Mucosa of gallbladder (tissue), 1 donor: ENCODE measurements at places on chromosomes 1 and 21. TPM values are rescaled to one million over a fixed set of nuclear protein-coding genes. Genes with fewer than 3 reads are reported as not detected.

GRCh38 chr1:98696077-98696476 lies 34.6 kb downstream of the SNX7 start:
- no peak for DNase-seq

DNA sequence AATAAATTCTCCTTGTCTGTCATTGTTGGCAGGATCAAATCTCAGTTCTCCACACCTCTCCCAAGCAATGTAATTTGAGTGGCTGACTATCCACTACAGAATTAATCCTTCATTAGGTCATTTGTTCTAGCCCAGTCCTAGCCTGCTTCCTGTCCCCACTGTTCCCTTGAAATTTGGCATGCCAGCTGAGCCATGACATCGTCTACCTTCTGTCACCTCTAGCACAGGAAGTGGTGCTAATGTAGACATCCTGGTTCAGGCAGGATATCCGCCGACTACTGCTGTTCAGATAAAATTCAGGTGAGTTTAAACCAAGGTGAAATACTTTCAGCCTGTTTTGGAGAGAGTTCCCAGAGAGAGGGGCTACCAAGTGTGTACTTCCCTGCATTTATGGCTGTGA lies 5.9 kb downstream of the CHRM3 start:
- DNase-seq, result no peak

GRCh38 chr21:32411350-32412161 lies 950 bp upstream of the EVA1C start:
- peak; percentile 90 for DNase-seq

The HCN3 gene
- total RNA-seq, result 8.7 TPM

DNA sequence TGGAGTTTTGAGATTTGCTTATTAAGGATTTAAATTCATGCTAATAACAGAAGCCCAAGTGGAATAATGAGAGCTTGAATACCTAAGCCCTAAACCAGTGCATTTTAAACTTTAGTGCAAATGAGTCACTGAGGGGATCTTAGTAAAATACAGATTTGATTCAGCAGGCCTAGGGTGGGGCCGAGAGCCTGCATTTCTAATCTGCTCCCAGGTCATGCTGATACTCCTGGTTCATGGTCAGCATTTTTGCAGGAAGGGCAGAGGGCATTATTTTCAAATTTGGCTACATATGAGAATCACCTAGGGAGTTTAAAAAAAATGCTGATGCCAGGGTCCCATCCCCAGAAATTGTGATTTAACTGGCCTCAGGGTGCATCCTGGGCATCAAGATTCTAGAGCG lies 39.3 kb downstream of the DNTTIP2 start:
- DNase-seq, result no peak

The SMCP gene
- total RNA-seq, result not detected

DNA sequence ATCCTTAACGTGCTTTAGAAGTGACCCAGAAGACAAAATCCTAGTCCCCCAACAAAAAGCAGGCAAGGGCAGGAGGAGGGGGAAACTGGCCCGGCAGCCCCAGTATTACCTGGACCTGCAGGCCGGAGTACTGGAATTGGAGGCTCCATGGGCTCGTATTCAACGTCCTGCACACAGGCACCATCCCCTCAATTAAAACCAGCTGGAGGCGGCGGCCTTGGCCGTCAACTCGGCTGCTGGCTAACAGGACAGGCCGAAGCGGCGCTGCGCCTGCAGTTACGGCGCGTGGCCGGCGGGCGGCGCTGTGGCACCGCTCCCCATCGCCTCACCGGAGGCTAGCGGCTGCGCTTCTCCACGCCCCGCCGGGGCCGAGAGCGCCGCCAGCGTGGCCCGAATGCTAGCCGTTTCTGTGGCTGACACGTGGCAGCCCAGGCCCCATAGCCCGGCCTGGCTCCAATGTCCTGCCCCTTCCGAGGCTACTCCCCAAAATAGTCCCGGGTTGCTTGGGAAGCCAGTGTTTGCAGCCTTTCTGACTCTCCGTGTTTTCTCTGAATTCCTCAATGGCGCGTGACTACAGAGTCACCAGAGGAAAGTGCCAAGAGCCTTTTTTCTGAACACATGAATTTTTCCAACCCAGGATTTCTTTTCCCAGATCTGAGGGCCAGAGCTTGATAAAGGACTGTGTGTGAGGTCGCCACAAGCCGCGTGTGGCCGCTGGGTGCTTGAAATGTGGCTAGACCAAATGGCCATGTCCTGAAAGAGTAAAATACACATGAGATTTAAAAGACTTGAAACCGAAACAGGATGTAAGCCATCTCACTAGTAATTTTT lies 82.5 kb downstream of the HHIPL2 start:
- DNase-seq, result peak; percentile 90

GRCh38 chr1:92901126-92901525 lies 60.1 kb downstream of the DIPK1A start:
- DNase-seq, result no peak

GRCh38 chr1:187999973-188000372 lies 1171.2 kb downstream of the PLA2G4A start:
- DNase-seq, result no peak

The ITLN2 gene
- total RNA-seq, result not detected

- DNase-seq, result peak; percentile 26
These were observed 558 bp upstream of the BTG3 start for GRCh38 chr21:17613242-17613676.

DNA sequence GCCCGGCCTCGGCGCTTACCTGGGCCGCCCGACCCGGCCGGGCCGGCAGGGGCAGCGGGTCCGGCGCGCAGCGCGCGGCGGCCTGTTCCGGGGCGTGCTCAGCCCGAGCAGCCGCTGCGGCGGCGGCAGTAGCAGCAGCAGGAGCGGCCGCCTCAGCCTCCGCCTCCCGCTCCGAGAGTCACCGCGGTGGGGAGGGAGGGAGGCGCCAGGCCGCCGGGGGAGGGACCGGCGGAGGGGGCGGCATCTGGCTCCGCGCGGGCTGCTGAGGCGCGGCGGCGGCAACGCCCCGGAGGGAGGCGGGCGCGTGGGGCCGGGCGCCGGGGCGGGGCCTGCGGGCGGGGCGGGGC lies at the start of gene CTNNBIP1:
TSS of gene CTNNBIP1 (minus strand) at position 194 of the 347 bp plus-strand sequence. CDS start 38,205 bp downstream, outside the sequence.
- DNase-seq, result no peak

DNA sequence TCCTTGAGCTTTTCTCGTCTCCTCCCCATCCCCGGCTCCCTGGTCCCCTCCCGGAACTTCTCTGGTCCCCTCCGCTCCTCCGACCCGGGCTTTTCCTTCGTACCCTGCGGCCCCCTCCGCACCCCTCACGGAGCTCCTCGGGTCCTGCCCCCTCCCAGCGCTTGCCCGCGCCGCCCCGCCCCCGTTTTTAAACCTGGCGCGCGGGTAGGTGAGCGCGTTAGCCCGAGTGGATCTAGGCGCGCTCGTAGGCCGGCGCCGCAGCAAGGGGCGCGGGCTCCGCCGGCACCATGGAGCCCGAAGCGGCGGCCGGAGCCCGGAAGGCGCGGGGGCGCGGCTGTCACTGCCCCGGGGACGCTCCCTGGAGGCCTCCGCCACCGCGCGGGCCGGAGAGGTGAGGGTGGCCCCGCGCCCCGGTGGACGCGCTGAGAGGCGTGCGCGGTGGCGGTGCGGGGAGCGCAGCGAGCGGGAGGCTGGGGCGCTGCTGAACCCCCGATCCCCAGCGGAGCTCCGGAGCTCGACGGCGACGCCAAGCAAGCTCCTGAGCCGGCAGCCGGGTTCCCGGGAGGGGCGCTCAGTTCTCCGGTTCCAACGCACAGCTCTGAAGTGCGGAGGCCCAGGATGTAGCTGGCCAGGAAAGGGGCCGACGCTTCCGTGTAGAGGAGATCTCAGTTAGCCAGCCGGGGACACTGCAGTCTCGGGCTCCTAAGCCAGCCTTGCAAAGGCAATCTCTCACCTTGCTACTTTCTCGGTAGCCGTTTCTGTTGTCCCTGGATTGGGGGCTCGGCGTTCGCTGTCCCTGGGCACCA lies at the start of gene RIPPLY3:
TSS of gene RIPPLY3 (plus strand) at position 217 of the 806 bp plus-strand sequence. CDS start at position 288, 71 bp downstream.
- DNase-seq, result no peak

DNA sequence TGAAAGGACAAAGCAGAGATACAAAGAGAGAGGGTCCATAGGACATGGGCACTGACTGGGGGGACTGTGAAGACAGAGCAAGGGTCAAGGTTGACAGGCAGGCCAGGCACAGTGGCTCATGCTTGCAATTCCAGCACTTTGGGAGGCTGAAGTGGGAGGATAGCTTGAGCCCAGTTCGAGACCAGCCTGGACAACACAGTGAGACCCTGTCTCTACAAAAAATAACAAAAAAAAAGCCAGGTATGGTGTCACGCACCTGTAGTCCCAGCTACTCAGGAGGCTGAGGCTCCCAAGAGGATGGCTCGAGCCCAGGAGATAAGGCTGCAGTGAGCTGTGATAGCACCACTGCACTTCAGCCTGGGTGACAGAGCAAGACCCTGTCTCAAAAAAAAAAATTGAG lies 4.4 kb downstream of the CASP9 start:
- no peak for DNase-seq

DNA sequence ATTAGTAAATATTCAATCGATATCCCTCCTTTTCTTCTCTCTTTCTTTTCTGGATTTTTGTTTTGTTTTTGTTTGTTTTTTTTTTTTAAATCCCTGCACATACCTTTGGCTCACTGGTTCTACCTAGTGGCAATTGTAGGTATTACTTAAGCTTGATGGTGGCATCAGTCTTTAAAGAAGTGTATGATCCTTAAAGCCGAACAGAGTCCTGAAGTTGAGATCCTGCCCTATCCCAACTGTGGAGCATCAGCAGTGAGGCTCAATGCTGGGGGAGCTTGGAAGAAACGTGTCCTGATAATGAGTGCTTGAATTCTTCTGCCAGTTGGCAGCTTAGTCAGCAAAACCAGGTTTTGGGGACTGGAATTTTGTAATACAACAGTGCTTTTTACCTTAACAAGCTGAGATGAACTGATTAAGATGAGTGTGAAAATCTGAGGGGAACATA lies 60.8 kb downstream of the FASLG start:
- no peak for DNase-seq

DNA sequence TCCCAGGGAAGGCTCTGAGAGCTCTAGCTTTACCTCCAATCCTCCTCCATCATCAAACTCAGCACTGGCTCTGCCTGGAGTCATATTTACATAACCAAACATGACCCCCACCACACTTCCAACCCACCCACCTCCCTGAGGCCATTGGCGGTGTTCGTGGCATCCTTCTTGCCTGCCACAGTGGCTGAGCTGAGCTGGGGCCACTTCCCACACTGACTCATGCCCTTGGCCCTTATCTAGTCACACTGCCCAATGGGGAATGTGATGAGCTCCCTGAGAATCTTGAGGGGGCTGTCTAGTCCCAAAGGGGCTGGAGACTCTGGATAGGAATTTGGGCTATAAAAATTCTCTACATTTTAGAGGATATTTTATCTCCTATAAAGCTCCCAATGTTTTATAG lies 230.9 kb upstream of the IRF2BP2 start:
- no peak for DNase-seq

DNA sequence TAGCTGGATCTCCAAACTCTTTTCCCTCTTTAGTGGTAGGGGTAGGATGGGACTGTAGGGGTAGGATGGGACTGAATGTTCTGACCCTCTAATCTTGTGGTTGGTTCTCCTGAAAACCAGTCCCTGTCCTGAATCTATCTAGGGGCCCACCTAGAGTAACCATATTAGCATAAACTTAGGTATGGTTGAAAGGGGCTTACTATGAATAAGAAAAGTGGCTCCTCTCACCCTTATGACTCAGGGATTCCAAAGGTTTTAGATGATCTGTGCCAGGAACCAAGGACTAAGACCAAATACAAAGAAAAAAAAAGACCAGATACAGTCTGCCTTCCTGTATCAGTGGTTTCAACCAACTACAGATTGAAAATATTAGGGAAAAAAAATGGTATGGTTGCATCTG lies 28.9 kb downstream of the RNF2 start:
- no peak for DNase-seq

DNA sequence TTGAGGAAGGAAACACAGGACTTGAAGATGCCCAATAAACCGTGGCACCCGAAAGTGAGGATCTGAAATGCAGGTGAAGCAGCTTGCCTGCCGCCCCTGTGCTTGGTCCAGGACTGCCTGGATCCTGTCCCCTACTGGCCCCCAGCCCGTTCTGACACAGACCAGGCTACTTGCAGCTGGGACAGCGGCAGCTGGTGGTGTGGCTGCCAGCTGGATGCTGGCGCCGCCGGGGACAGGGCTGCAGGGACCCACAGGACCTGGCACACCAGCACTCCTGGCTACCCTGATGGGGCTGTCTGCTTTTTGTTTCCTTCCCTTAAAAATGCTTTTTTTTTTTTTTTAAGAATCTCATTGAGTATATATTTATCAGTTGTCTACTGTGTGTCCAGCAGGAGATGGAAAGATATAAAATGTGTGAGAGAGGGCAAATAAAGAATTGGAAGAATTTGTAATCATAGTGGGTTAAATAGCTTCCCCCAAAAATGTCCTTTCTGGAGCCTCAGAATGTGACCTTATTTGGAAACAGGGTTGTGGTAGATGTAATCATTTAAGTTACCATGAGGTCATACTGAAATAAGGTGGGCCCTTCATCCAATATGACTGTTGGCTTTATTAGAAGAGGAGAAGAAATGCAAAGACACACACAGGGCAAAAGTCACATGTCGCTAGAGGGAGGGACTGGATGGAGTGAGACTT lies 165.6 kb downstream of the DSCAM start:
- DNase-seq, result no peak

DNA sequence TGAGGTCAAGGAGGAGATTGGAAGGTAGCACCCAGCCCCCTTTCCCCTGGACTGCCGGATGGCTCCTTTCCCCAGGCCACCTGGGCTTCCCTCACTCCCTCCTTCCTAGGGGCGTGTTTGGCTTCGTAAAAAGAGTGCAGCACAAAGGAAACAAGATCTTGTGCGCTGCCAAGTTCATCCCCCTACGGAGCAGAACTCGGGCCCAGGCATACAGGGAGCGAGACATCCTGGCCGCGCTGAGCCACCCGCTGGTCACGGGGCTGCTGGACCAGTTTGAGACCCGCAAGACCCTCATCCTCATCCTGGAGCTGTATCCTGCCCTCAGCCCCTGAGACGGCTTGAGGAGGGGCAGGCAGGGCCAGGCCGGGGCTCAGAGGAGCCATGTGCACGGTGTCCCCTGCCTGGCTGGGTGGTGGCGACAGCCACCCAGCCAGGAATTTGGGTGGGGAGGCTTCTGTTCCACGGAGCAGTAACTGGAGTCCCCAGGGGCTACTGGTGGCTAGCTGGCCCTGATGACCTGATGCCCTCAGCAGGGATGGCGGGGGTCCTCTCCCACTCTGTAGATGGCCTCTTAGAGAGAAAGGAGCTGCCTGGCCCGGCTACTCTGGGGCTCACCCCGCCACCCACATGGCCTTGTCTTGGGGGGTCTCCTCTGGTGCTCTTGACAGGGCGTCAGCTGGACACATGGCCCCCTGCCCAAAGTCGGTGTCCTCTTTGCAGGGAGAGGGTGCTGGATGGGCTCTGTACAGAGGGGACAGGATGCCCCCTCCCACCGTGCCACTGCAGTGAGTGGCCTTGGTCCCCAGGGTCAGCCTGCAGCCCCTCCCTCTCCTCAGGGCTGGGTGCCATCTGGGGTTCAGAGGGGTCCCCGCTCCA lies 39.5 kb downstream of the TRIM11 start:
- no peak for DNase-seq

The PDE9A gene
- 22.8 TPM for total RNA-seq

DNA sequence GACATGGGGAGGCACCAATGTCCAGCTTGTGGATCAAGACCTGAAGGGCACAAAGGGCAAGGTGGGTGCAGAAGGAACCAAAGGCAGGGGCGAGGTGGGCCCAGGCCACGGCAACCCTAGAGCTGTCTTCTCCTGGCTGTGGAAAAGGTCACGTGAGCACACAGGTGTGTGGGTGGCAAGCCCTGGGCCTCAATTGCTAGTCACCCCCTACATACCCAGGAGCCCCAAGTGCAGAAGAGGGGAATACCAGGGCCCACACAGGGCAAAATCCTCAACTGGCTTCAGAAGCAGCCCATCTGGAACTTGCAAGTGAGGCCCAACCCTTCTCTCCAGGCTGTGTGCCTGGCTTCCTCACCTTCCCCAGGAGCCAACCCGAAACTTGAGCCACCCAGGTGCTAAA lies 25.6 kb downstream of the ZBTB17 start:
- DNase-seq, result no peak

The L1TD1 gene
- 0.29 TPM for total RNA-seq

GRCh38 chr1:110948038-110948810 lies 15.5 kb downstream of the LRIF1 start:
- DNase-seq, result no peak
